Hematopoietic multipotent progenitor cell treated with erythropoietin and hydrocortisone succinate and interleukin-3 and kit ligand, for 8 days (in vitro differentiated cells): ENCODE measurements at places on chromosomes 7 and 10.

GRCh38 chr10:101114646-101115045, 16.5 kb upstream of the TLX1 start:
- no peak for DNase-seq

- no peak for DNase-seq
Measured at GRCh38 chr10:20743942-20744341, 153.2 kb downstream of the NEBL start.

- no peak for DNase-seq
Measured at GRCh38 chr7:131355917-131356777, 28.5 kb downstream of the MKLN1 start.

- no peak for DNase-seq
Measured at GRCh38 chr10:18753312-18753895, 94.2 kb downstream of the ARL5B start.

- no peak for DNase-seq
Measured at GRCh38 chr7:122155566-122155965, 11.5 kb upstream of the AASS start.

- DNase-seq = no peak
Measured at GRCh38 chr10:29250066-29250465, 38.8 kb upstream of the LYZL1 start.

- DNase-seq = no peak
Measured at GRCh38 chr7:2440608-2441245, 35.5 kb downstream of the GRIFIN start.

DNA sequence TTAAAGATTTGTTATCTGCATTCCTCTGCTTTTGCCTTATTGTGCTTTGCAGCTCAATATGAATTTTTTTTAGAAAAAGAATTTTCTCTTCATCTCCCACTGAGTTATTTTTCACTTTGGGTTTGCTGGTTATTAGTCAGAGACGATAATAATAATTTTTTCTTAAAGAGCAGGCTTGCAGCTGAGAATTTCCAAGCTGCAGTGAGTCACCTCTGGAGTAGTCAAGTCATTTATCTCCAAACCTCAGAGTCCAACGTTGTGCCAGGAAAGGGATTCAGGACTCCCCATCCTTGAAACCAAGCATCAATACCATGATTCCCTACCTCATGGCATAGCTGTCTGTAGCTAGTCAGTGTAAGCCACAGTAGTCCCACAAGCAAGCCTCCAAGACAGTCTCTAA, 15.2 kb upstream of the EGR2 start:
- no peak for DNase-seq
